ENCODE measurements at places on chromosomes 3 and 15.

DNA sequence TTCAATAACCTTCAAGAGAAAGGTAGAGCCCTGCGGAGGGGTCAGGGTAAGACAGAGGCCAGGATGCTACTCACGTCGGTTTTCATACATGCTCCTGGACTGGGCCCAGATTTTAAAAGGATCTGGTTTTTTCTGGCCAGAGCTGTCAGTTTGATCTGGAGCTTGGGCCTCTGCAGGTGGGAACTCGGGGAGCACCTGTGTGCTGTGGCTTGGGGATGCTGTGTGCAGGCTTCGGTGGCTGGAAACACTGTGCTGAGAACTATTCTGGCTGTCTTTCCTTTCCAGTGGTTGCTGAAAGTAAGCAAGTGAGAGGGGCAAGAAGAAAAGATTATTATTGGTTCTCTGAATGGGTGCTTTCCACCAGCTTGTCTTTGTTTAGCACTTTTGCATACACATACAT lies 647.6 kb downstream of the MAGI1 start:
- DNase-seq, result no peak

- no peak for DNase-seq
These were observed 65.9 kb downstream of the THSD4 start for GRCh38 chr15:71180986-71181853.

- no peak for DNase-seq
These were observed 1.1 kb downstream of the CMTM7 start for GRCh38 chr3:32392536-32393302.

DNA sequence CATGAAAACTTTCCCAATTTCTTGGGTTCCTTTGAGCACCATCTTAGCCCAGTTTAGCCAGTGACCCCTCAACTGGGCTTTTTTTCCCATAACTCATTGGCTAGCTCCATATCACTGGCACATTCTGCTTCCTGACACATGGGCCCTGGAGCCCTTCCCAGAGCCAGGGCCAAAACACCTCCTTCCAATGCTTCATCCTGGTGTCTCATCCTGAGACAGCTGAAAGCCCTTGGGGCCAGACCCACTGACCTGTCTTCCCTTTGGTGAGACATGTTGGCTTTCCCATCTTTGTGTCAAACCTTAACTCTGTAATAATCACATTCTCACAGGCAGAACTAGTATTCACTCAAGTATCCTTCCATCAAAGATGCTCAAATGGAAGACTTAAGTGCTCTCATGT lies 82.6 kb upstream of the SMAD3 start:
- DNase-seq, result no peak

GRCh38 chr3:38136393-38136776 lies 542 bp downstream of the ACAA1 start:
- DNase-seq, result no peak

- peak; percentile 64 for DNase-seq
These were observed 270.3 kb downstream of the RYR3 start for GRCh38 chr15:33581032-33581431.

- no peak for DNase-seq
These were observed 16.1 kb downstream of the HACL1 start for GRCh38 chr3:15585111-15585845.

GRCh38 chr3:120778776-120779175 lies 36.2 kb downstream of the GTF2E1 start:
- DNase-seq, result no peak

- DNase-seq, result no peak
These were observed 266.8 kb downstream of the ABHD5 start for GRCh38 chr3:43957553-43957952.

DNA sequence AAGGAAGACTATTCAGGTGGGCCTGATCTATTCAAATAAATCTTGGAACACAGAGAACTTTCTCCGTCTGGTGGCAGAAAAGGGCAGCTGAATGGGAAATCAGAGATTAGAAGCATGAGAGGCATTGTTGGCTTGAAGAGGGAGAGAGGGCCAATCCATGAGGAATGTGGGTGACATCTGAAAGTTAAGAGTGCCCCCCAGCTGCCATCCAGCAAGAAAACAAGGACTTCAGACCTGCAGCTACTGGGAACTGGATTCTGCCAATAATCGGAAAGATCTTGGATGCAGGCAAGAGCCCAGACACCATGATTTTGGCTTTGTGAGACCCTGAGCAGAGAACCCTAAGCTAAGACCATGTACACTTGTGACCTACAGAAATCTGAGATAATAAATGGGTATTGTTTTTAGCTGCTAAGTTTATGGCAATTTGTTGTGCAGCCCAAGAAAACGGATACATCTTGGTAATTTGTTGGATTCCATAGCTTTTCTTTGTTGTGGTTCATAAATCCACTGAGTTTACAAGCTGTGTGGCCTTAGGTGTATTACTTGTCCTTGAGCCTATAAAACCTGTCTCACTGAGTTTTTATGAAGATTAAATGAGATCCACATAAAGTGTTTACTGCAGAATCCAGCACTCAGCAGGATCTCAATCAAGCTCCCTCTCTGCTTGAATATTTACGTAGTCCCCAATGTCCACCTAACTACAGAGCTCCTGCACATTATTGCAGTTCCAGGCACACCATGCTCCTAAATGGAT lies 82.1 kb upstream of the PRTG start:
- DNase-seq, result no peak

- no peak for DNase-seq
These were observed 15.5 kb upstream of the ATP1B3 start for GRCh38 chr3:141860766-141861513.

- DNase-seq, result no peak
These were observed 55.5 kb downstream of the TPRG1 start for GRCh38 chr3:189227249-189227648.

DNA sequence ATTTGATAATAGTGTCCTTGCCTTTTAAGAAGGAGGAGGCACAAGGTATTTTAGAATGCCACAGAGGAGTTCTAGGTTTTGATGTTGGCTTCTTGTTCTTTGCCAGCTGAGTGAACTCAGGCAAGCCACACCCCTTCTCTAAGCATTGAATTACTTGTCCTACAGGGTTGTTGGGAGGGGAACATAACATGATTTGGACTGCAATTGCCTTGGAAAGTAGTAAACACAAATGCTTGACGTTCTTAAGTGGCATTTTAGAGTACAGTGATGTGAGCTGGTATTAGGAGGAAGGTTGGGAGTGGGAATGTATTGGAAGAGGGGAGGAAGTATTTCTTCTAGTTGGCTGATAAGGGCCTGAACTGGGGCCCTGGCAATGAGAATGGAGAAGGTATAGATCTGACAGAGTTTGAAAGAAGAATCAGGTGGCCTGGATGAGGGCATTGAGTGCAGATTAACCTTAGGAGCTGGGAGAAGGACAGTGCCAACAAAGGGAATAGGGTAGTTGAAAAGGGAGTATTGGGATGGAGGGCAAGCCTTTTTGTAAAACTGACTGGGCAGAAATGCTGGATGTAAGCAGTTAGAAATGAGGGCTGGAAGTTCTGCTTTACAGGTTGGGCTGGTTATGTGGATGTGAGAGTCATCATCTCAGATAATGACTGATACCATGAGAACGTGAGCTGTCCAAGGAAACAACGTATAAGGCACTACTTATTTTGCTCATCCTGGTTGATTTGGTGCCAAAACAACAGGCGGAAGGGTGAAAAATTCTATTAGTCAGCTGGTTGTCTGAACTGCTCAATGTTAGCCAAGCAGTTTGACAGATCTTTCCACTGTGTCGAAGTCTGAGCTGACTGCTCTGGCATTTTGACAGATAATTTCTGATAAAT lies 16.7 kb downstream of the KAT2B start:
- DNase-seq, result peak; percentile 81

GRCh38 chr3:128813097-128813496 lies 66.3 kb upstream of the ACAD9 start:
- no peak for DNase-seq

DNA sequence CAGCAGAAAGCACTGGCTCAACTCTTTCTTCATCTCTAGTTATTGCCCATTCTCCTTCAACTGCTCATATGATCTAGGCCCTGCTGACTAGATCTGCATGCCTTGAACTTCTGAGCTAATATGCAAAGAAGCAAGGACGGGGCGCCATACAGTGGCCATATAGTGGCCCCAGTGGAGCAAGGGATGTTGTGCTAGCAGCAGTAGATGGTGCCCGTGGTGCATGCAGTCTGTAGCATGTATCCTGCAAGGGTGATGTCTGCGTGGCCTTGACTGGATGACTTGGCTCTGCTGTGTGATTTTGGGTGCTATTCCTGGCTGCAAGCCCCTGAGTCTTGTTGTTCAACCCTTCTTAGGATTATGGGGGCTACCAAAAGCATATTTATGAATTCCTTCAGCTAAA lies 12.2 kb upstream of the NMD3 start:
- no peak for DNase-seq
